Activated CD8-positive, alpha-beta memory T cell treated with anti-CD3 and anti-CD28 coated beads for 48 hours (primary cell): ENCODE measurements at places on chromosomes 2 and 18.

DNA sequence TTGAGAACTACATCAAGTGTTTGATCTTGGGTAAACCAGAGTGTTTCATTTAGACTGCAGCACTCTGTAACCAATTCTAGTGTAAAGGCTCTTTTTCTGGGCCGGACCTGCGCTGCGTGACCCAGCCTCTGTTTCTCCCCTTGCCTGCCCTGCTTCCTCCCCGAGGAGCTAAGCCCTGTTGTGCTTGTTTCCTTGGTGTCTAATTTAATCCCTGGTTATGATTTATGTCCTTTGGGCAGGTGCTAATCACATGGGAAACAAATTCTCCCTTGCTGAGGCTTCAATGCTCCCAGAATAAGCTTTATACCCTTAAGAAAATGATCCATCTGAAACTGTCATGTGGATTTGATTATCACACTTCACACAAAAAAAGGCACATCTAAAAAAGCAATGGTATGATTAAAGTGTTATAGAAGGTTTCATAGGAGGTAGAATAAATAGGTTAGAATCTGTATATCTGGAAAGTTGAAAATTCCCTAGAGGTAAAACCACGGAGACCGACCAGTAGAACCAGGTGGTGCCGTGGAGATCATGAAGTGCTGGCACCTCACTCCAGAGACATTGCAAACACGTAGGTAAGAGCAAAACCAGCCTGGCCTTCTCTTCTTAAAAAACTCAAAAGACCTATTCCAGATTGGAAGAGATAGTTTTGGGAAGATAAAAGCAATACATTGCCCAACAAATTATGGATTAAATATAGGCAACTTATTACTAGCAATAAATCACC, 31.0 kb upstream of the SLC9A2 start:
- DNase-seq = no peak

DNA sequence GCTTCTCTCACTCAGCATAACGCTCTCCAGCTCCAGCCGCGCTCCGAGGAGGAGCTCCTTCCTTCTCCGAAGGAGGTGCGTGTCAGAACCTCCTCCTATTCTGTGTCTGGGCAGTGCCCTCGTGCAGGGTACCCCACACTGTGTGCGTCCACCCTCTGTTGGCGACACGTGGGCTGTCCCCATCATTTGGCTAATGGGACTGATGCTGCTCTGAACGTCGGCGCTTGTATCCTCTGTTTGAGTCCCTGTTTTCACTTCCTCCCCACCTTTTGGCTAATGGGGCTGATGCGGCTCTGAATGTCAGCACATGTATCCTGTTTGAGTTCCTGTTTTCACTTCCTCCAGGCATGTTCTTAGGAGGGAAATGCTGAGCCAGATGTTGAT, 22.2 kb downstream of the KCNG2 start:
- DNase-seq = no peak

DNA sequence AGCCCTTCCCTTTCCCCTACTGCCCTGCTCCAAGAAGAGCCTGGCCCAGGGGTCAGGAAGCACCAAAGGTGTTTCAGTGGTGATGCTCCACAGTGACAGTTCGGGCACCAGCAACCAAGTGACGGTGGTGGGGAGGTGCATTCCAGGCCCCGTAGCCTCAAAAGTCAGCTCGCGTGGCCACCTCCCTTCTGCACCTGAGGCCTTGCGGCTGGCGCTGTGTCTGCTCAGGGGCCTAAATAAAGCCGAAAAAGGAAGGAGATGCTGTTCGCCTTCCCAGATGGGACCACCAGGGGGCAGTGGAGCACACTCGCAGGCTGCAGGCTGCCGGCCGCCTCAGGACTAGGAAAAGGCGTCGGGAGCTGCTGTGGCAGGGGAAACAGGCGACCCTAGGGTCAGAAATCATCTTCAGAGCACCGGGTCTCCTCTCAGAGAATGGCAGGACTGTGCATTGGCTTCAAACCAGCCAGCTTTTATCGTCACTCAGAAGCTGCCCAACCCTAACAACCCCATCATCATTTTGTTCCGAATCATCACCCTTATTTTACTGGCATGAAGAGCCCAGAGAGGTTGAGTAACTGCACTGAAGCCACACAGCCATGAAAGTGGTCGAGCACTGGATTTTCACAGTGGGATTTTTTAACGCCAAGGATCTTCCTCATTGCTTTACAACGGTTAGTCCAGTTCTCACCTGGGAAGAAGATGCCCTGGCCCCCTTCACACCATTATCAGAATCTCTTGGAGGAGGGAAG, 213.0 kb upstream of the CELF4 start:
- DNase-seq = no peak

DNA sequence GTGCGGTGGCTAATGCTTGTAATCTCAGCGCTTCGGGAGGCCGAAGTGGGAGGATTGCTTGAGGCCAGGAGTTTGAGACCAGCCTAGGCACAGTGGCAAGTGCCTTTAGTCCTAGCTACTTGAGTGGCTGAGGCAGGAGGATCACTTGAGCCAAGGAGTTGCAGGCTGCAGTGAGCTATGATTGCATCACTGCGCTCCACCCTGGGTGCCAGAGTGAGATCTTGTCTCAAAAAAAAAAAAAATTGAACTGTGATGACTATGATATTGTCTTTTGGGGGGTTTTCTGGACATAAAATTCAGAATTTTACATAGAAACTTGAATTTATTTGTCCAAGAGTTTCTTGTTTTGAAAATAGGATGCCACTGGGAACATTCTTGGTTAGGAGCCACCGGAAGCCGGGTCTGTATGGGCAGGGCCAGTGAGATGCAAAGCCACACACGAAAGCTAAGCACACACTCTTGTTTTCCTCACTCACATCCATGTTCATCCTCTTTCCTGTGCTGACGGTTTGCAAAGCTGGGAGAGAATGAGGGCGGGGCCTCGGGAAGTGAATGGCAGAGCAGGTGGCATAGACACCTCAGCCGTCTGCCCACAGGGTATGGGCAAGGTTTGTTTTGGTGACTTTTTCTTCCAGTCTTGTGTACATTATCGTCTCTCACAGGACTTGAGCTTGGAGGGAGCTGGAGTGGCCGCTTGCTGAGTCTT, 12.6 kb downstream of the AGAP1 start:
- no peak for DNase-seq

DNA sequence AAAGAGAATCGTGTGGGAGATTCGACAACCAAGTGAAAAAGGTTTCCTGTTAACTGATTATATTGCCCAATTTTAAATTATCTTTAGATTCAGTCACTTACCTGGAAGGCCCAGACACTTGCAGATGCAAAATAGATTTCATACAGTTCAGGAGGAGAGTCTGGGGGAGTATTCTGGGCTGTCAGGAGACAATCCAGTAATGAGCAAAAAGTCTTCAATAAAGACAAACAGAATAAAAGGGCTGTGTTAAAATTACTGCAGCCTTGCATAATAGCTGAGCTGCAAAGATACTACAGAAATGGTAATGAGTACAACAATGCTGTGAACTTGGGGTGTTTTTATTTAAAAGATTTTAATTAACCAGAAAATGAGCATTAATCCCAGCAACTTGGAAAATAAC, 303.6 kb downstream of the SP3 start:
- DNase-seq = no peak

DNA sequence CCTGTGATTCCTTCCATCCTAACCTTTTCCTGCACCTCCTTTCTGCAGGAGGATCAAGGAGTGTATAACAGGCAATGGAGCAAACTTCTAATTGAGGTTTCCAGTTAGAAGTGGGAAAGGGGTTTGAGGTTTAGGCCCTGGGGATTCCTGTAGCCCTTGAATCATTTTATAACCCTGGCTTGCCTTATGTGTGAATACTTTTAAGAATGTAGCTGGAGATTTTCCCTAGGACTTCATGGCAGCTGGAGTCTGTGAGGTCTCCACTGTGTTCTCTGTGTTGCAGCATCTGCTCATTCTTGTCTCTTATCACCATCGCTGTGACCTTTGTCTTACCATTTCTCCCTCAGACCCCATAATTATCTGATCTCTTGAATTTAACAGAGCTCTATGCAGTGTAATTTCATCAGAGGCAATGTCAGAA, 370.2 kb upstream of the SLC14A2 start:
- no peak for DNase-seq

GRCh38 chr2:40872580-40872979, 420.7 kb upstream of the SLC8A1 start:
- DNase-seq = no peak

- DNase-seq = no peak
Measured at GRCh38 chr2:124542932-124543640, 518.0 kb downstream of the CNTNAP5 start.

- DNase-seq = no peak
Measured at GRCh38 chr2:47631792-47632398, 151.1 kb upstream of the MSH6 start.

- no peak for DNase-seq
Measured at GRCh38 chr2:165787334-165787733, 6.7 kb downstream of the GALNT3 start.

- DNase-seq = no peak
Measured at GRCh38 chr2:216285701-216286100, 86.6 kb downstream of the MARCHF4 start.

DNA sequence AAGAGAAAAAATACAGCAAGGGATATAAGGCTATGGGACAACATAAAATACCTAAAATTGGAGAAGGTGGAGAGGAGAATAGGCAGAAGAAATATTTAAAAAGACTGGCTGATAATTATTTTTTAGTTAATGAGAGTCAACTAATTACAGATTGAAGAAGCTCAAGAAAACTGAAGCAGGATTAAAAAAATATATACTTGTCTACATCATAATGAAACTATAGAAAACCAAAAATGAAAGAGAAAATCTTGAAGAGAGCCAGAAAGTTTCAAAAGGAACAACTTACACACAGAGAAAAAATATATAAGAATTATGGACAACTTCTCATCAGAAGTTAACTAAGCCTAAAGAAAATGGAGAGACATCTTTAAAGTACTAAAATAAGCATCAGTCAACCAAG, 62.9 kb upstream of the APCDD1 start:
- no peak for DNase-seq

- no peak for DNase-seq
Measured at GRCh38 chr2:101011152-101011551, 9.1 kb downstream of the RPL31 start.

DNA sequence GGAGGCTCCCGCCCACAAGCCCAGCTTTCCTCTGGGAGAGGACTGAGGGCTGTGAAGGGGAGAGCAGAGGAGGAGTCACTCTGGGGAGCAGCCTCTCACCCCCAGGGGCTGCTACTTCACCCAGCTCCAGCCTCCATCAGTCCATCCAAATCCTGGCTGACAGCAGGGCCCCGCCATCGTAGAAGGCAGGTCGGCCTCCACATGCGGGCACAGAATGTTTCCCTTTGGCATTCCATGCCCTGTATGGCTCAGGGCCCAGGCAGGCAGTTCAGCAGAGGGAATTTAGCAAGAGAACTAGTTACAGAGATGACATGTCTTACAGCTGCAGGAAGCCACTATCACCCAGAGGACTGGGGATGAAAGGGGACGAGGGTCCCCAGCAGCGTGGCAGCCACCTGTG, 6.4 kb upstream of the ODC1 start:
- DNase-seq = no peak
